ENCODE measurements at places on chromosomes 6 and 20.
A peak's percentile ranks its signal among the peaks of the same experiment; 100 is the strongest.

GRCh38 chr6:93196406-93196970, 222.9 kb downstream of the EPHA7 start:
- no peak for DNase-seq

- no peak for DNase-seq
These were observed 20.2 kb upstream of the DLGAP4 start for GRCh38 chr20:36285746-36286447.

DNA sequence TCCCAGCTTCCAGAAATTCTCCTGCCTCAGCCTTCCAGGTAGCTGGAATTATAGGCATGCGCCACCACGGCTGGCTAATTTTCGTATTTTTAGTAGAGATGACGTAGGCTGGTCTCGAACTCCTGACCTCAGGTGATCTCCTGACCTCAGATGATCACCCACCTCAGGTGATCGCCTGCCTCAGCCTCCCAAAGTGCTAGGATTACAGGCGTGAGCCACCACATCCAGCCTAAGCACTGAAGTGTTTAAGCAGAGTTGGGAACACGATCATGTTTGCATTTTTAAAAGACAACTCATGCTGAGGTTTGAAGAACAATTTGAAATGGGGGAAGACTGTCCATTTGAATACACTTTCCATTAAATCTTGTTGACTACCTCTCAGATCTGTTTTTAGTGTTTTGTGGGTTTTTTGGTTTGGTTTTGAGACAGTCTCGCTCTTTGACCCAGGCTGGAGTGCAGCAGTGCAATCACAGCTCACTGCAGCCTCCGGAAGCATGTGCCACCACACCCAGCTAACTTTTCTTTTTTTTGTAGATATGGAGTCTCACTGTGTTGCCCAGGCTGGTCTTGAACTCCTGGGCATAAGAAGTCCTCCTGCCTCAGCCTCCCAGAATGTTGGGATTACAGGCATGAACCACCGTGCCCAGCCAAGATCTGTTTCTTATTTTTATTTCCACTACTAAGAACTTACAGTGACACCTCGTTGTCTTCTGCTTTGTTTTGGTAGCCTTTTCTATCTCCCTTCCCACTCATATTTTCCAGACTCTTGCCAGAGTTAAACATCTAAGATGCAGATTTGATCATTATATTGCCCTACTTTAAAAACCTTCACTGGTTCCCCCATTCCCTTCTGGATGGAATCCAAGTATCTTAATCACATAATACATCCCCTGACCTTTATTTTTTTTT, 5.5 kb downstream of the CASP8AP2 start:
- DNase-seq: no peak

GRCh38 chr6:167826230-167826895, 348 bp upstream of the AFDN start:
- DNase-seq: peak; percentile 63

DNA sequence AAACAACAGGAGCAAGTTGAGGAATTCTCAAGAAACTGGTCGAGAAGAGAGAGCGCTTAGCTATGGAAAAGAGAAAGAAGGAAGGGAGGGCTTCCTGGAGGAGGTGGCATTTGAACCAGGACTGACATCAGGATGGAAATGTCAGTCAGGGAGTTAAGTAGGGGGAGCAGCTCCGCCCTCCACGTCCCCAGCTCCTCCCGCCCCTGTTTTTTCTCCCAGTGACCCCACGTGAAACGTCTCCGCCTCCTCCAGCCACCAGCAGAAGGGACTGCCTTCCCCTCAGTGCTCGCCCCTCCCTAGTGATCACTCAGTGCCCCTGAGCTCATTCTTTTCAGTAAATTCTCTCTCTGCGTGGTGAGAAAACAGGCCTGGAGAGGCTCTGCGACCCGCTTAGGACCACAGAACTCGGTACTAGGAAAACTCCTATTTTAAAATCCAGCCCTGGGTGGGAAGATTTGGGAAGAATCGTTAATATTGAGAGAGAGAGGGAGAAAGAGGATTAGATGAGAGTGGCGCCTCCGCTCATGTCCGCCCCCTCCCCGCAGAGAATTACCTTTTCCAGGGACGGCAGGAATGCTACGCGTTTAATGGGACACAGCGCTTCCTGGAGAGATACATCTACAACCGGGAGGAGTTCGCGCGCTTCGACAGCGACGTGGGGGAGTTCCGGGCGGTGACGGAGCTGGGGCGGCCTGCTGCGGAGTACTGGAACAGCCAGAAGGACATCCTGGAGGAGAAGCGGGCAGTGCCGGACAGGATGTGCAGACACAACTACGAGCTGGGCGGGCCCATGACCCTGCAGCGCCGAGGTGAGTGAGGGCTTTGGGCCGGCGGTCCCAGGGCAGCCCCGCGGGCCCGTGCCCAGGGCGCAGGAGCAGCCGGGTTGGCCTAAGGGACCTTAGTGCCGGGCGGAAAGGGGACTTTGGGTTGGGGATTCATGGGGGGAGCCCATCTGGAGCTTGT, 4.6 kb downstream of the HLA-DPB1 start:
- DNase-seq: peak; percentile 58

DNA sequence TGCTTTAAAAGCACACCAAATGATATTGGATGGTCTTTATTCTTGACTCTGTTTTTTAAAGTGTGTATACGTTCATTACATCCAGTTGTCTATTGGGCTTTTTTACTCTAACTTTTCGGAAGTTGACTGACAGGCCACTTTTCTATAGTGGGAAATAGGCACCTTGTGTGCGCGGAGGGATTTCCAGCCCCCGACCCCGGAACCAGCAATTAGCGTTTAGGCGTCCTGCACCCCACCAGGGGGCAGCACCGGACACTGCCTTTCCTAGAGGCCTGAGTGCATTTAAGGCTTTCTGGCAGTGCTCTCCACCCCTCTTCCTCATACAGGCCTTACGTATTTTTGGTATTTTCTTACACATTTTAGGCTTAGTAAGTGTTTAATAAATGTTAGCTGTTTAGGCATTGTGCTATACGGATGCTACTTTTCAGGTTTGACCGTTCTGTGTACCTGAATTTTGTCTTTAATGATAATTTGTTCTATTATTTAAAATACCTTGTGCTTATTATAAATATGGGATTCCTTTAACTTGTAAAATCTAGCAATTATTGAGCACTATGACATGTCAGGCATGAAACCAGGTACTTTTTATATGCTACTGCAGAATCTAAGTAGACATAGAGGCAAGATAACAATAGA, 231.8 kb downstream of the BCKDHB start:
- DNase-seq: peak; percentile 7

DNA sequence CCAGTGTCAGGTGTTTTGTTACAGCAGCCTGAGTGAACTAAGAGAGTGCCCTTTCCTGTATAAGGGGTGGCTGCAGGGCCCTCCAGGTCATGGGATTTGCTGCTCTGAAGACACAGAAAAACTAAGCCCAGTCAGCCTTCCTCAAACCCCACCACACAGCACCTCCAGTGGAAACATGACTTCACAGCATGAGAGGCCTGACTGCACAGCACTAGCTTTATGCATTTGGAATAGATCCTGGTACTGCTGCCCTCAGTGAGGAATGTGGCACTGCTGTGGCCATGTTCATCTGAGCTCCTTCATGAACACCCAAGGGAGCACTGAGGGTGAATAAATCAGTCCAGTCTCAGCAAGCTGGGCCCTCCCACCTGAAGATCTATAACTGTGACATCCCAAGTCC, 296.1 kb upstream of the FOXQ1 start:
- DNase-seq: no peak

DNA sequence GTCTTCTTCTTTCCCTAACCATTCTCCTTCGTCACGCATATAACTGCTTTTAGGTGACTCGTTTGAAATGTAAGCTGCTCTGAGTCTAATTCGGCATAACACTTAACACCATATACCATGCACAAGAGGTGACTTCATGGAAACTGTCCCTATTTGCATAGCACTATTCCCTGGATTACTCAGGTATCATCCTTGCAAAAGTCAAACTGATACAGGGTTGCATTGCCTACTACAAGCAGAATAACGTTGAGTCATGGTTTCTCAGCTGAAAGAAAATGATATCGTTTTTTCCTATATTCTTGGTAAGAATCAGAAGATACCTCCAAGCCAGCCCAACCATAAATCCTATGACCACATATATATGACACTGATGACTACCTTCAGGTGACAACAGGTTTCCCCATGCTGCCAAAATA, 227.5 kb downstream of the ATXN1 start:
- no peak for DNase-seq

- DNase-seq: no peak
These were observed 3.1 kb upstream of the AKIRIN2 start for GRCh38 chr6:87705070-87705691.

DNA sequence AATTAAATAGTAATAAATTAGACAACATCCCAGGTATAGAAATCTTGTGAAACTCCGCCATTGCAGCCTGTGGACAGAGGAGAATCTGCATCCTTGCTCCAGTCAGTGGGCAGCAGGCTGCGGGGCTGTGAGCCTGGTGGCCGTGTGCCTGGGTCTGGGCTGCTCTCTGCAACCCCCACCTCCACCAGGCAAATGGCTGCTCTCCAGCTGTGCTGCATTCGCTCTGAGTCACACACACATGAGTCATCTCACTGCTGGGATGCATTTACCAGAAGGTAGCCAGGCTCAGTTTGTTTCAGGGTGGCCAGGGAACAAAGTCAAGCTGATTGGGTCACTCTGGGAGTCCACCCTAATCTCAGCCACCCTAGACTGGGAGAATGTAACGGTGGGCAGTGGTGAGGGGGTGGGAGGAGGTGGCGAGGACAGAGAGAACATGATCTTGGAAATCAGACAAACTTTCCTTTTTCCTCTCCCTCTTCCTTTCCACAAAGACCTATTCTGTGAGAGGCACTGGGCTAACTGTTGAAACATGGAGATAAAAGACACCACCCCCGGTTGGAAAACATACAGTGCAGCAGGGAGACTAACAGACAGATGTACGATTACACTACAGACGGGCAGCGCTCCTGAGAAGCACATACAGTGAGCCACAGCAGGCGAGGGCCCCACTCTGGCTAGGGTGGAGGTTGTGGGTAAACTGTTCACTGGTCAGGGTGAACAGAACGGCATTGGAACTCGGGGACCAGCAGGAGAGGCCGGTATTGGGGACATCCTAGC, 59.2 kb downstream of the TRAM2 start:
- DNase-seq: peak; percentile 47

DNA sequence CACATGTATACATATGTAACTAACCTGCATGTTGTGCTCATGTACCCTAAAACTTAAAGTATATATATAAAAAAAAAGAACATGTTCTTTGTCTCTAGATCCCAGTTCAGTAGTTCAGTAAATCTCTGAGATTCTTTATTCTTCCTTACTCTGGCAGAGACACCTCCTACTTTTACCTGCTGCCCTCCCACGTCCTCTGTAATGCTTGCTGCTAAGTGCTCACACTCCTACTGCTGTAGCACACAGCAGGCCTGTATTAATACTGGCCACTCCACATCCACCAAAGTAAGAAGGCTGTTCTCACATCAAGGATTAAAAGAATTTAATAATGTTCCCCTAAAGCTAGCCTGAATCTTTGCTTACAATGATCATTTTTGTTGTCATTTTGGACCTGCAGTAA, 648.4 kb upstream of the EYS start:
- DNase-seq: no peak

DNA sequence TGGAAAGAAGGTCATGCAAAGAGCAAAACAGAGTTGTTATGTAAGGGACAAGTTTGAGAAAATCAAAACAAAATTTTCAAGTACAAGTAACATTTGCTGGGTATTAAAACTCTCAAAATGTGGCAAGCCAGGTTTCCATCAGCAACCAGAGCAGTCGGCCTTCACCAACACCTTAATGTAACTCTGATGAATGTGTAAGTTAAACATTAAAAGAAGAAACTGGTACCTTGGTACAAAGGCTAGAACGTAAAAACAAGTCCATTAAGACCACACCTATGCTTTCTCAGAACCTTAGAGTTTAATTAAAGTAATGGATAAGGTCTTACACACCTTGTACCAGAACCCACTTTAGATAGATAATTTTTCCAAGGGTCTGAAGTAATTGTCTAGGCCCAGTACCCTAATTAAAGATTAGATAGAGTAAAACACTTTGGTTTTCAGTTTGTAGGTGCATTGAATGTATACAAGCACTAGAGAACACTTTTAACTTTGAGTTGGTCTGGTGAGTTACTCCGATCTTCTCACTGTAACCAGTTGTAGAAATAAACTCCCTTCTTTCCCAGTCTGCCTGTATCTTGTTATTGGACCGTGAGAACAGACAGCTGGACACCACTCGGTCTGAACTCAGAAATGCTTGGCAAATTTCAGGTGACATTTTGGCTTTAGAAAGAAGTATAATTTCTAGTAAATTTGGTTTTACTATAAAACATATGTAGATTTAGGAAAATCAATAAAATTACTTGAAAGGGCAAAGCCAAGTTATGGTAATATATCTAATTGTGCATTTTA, 319.4 kb downstream of the HTR1B start:
- DNase-seq: no peak

DNA sequence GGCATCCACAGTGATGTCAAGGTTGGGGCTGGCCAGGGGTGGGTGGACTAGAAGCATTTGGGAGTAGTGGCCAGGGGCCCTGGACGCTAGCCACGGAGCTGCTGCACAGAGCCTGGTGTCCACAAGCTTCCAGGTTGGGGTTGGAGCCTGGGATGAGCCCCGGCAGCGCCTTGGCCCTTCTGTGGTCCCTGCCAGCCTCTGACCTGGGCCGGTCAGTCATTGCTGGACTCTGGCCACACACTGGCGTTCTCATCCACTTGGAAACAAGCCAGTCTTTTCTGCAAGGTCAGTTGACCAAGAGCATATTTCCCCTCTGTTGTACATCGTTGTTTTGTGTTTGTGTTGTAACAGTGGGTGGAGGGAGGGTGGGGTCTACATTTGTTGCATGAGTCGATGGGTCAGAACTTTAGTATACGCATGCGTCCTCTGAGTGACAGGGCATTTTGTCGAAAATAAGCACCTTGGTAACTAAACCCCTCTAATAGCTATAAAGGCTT, 8.4 kb downstream of the PSMA7 start:
- DNase-seq: no peak

GRCh38 chr6:88910922-88911778, 52.3 kb downstream of the RNGTT start:
- no peak for DNase-seq

GRCh38 chr20:45305262-45305661, 1.4 kb upstream of the RBPJL start:
- no peak for DNase-seq

- no peak for DNase-seq
These were observed 38.5 kb upstream of the TXLNB start for GRCh38 chr6:139330306-139330705.

DNA sequence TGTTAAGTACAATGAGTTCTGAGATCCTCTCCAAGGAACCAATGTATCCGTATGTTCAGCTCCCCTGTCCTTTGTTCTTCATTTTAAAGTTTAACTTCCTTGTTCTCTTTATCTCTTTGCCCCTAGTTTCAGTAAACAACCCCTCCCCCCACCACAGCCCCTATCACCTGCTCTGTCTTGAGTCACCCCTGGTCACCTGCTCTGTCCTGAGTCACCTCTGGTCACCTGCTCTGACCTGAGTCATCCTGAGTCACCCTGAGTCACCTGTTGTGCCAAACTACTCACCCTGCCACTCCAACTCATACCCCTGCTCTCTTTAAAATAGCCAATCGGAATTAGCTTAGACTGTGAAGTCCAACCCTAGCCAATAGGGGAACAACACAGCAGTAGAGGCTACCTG, 288.7 kb upstream of the CDYL start:
- DNase-seq: no peak

- DNase-seq: no peak
These were observed 64.6 kb upstream of the ZMYND8 start for GRCh38 chr20:47421076-47421475.
